ENCODE measurements at places on chromosomes 1 and 21.
A peak's percentile ranks its signal among the peaks of the same experiment; 100 is the strongest.

DNA sequence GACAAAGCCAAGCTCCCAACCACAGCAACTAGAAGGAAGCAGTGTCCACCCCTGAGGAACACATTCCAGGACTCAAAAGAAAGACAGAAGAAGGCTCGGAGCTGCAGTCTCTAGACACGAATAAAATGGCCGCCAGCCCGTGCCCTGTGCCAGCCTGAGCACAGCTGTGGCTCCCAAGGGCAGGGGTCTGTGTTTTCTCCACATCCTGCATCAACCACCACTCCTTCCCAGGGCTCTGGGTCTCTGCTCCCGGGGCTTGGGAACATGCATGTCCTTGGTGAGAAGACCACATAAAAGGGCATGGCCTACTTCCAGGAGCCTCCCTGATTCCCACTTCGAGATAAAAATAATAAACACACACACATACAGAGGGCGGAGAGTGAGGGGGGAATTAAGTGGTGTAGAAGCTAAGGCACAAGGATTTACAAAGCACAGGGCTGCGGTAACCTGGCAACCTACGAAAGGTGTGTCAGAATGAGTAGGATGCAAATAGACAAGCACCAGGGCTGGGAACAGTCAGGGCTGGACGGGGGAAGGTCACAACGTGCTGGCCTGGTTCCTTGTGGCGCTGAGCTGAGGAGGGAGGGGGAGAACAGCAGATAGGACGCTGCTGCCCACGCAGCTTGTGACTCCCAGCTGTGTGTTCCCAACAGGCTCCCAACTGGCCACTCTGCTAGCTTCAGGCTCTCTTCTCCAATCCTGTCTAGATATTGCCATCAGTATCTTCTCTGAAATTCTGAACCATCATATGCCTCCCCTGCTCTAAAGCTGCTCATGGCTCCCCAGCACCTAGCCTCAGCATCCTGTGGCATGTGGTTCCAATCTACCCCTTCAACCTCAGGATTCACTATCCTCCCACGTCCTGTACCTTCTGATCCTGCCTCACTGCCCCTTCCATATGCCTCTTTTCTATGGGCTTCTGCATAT lies 72.5 kb downstream of the CD34 start:
- no peak for DNase-seq

DNA sequence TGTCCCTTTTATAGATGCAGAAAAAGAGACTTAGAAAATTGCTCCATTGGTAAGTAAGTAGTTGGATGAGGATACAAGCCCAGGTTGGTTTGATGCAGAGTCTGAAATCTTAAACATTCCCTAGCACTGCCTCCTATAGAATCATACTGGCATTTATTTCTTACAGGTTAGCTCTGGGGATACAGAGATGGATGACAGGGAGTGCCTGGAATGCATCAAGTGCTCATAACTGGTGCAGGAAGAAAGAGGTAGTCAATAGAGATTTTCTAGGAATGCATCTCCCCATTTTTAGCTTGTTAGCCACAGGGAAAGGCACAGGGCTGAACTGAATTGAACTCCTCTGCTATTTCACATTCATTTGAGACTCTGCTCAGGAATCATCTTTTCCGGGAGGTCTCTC lies 269.0 kb upstream of the USP24 start:
- DNase-seq: no peak

DNA sequence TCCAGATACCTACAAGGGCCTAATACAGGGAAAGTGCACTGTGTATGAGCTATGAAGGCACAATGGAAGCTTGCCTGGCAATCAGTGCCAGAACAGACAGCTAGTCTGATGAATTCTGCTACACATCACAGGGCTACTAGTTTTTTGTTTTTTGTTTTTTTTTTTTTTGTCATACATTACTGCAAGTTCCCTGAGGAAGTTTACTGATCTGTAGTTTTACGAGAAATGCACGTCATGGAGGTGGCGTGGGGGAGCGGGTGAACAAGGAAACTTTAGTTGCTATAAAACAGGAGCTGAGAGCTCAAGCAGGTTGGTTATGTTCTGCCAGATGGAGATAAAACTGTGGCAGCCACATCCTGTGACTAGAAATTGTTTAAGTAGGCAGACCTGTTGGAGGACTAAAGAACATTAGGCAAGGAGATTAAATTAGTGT lies 17.7 kb downstream of the PTPRC start:
- no peak for DNase-seq

- DNase-seq: no peak
These were observed 15.3 kb downstream of the ENO1 start for GRCh38 chr1:8863138-8863537.

DNA sequence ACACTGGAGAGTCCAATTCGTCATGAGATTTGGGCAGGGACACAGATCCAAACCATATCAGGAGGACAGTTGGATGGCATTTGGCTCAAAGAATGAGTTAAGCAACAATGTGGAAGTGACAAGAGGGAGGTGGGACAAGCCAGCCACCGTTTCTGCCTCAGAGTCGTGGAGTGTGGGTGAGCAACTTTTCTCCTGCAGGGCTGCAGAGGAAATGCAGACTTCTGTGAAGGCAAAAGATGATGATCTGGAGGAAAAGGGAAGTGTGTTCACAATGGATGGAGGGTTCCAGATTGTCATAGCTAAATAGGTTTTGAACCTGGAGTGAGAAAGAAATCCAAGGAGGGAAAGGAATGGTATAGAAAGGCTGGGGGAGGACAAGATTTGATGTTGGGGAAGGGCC lies 16.4 kb upstream of the KANK4 start:
- DNase-seq: no peak

GRCh38 chr1:229280921-229281320 lies 10.0 kb downstream of the RAB4A start:
- no peak for DNase-seq

GRCh38 chr1:172180501-172181285 lies 239.8 kb upstream of the C1orf105 start:
- DNase-seq: no peak

- no peak for DNase-seq
These were observed 3.5 kb downstream of the GCLM start for GRCh38 chr1:93905734-93906133.

- DNase-seq: no peak
These were observed 88.3 kb downstream of the TPR start for GRCh38 chr1:186286615-186287315.

GRCh38 chr1:78493451-78493850 lies 2.7 kb downstream of the PTGFR start:
- DNase-seq: no peak

DNA sequence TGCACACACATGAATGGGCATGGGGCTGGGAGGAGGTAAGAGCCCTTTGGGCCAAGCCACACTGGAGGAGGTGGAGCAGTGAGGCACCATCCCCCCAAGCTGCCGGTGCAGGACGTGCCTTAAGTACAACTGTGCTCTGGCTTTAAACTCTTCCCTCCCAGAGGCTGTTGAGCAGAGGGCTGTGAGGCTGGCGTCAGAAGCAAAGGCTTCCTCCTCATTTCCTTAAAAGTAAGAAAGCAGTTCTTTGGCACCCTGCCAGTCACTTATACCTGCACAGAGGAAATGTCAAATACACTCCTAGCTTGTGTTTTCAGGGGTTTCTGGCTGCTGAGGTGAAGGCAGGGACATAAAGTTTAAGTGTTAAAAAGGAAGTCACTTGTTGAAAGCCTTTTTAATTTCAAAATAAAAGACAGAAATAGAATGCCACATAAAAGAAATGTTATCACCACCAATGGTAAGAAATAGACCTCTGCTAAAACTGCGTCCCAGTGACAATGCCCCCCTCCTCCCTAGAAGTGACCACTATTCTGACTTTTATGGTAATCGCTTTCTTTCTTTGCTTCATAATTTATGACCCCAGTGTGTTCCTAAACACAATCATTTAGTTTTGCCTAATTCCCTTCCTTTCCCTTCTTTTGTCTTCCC lies 33.0 kb downstream of the LAMC2 start:
- no peak for DNase-seq

DNA sequence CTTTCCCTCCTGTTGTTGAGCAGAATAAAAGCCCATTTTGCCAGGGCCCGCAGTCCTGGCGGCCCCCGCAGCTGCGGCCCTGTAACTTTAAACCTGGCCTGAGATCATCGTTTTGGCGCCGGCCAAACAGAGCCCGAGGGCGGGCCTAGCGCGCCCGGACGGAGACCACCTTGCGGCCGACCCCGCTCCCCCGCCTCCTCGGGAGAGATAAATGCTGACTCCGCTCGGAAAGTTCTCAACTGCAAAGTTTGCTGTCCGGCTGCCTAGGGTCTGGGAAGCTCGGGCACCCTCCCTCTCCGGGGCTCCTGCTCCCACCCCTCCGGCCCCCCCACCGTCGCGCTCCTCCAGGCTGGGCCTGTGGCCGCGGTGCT lies at the start of gene PDPN:
PDPN (plus strand) TSS at position 238 of the 371 bp plus-strand sequence. CDS start 202 bp downstream, outside the sequence.
- DNase-seq: no peak

- no peak for DNase-seq
These were observed 218.8 kb downstream of the NTNG1 start for GRCh38 chr1:107359472-107360241.

GRCh38 chr1:178870944-178871343 lies at the start of gene ANGPTL1:
ANGPTL1 (minus strand) TSS chr1:178871077; CDS start chr1:178865776, 5,301 bp downstream.
- DNase-seq: no peak

- DNase-seq: no peak
These were observed 41.6 kb upstream of the LRIG2 start for GRCh38 chr1:113031171-113031933.

DNA sequence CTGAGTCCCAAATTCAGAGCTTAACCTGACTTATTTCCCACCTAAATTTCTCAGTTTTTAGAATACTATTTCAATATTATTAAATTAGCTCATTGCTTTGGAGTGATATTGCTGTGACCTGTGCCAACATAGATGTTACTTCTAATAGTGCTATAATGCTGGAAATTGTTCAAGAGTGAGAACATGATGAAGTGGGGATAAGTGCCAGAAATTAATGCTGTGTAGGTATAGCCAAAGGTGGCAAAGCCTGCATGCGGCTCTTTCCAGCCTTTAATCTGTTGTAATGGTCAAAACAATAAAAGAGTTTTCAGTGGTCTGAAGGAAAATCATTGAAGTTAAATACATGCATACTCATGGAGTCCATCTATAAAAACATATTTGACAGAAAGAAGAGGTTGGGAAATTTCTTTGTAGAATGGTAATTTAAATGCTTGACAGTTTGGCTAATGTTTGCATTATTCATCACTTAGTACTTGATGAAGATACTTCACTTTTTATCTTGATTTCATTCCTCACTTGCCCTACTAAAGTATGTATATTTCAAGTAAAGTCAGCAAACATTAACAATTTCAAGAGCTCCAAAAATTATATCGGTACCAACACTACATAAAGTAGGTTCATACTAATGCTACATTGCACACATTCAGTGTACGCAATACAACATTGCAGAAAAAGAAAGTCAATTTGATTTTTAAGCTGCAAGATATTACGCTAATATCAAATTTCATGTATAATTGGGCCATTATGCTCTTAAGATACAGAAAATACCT lies 82.1 kb downstream of the OLFM3 start:
- DNase-seq: no peak

- no peak for DNase-seq
These were observed 5.0 kb downstream of the MAP3K7CL start for GRCh38 chr21:29135481-29135880.

DNA sequence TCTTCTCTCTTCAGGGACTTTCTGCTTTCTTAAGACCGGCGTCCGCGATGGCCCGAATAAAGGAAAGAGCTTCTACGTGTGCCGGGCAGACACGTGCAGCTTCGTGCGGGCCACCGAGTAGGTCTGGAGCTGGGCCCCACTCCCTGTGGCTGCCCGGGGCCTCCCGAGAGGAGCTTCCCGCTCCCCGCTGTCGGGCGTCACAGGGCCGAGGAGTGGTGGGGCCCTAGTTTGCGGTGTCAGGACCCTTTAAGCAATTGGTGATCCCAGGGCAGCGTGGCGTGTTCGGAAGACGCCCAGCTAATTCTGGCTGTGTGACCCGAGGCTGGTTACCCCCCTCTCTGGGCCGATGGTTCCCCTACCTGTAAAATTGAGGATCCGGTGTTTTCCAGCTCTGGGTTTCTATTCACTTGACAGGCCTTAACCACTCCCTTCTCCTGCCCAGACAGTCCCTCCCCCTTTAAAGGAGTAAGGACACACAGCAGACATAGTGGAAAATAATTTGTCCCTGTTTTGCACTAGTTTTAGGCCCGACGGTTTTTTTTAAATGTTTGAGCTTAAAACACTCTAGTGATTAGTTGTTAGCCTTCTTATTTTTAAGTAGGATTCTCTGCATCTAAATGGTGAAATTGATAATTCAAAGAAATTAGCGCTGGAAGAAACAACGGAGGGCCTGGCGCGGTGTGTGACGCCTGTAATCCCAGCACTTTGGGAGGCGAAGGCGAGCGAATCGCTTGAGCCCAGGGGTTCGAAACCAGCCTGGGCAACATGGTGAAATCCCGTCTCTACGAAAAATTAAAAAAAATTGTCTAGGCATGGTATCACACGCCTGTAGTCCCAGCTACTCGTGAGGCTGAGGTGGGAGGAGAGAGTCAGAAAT lies 553 bp downstream of the TTF2 start:
- peak; percentile 5 for DNase-seq

GRCh38 chr1:185813401-185813979 lies 79.3 kb downstream of the HMCN1 start:
- peak; percentile 29 for DNase-seq

DNA sequence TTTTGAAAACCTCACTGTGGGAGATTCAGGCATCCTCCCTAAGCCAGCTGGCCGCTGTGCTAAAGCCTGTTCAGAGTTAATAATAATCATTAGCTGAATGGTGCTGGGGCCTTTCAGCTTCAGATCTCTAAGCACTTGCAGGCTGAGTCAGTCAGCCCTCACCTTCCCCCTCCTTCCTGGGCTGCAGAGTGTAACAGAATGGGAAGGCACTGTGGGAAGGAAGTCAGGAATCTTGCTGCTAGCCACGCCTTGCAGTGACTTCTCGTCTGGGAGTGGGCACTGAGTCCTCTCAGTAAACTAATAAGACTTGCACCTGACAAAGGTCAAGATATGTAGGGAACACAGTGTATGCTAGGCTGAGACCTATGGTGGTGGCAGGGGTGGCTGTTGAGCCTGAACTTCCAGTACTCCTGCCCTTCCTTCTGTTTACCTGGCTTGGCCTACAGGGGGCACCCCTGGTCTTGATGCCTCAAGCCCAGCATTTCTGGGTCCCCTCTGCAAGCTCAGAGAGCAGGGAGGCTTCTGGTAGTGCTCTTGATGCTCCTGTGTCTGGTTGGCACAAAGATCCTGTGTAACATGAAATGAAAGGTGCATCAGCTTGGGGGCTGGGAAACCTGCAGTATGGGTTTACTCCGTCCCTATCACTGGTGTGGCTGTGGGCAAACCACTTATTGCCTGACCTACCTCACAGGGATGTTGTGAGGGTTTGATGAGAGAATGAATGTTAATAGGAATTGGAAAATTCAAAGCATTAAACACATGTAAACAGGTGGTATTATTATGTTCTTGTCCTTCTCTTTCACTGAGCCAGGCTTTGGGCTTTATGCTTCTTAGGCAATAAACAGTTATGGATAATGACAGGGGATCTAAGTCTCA lies 6.0 kb downstream of the CYB561D1 start:
- peak; percentile 37 for DNase-seq

Measured in AML-193 (cell line).